AG04450 (cell line): ENCODE measurements at places on chromosomes 3 and 15.

GRCh38 chr3:46662771-46663551, 30.5 kb downstream of the ALS2CL start:
- DNase-seq: no peak

DNA sequence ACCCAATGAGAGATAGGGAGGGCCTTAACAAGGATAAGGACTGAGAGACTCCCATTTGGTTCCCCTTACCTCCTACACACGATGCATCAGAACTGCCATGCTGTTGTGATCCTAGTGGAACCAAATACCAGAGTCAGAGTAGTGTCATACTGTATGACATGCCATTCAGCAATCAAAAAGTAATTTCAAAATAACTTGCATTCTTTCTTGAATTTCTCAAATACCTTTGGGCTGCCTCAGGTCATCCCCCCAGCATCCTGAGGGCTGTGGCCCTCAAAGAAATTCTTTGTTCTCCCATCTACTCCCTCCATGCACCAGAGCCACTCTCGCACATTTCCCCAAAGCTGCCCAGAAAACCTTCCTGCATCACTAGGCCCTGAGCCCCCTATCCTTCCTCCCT, 68.9 kb upstream of the PPP2R3A start:
- no peak for DNase-seq

DNA sequence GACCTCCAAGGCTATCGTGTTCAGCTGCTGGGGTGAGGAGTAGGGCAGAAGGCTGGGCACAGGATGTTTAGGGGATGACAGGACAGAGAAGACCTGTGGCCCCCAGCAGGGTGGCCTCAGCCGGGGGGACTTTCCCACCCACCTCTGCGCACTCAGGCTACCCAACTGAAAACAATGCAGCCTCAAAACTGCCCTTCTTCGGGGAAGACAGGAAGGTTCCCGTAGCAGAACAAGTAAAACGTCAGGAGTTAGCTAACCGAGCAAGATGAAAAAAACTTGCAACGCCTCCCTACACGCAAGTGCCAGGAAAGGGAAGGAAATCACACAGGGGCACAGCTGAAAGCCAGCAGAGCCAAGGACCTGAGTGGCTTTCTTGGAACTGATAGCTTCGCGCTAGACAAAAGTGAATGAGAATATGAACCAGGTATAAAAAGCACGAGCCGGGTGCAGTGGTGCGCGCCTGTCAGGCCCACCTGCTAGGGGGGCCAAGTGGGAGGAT, 38.4 kb upstream of the FURIN start:
- DNase-seq: no peak

DNA sequence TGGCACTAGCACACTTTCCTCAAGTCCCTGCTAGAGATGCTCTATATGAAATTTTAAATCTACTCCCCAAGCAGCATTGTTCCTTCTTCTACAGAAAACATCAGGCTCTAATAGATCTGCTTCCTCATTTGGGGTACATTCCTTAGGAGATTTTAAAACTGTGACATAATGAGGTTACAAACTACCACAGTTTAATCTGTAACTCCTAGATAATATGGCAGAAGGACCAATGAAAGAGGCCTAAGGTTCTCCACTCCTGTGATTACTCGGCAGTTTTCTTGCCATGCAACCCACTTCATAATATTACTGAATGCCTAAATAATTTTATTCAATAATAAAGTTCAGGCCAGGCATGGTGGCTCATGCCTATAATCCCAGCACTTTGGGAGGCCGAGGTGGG, 16.1 kb downstream of the ZNF106 start:
- DNase-seq: no peak

GRCh38 chr3:181955566-181955965, 243.8 kb downstream of the SOX2 start:
- no peak for DNase-seq

DNA sequence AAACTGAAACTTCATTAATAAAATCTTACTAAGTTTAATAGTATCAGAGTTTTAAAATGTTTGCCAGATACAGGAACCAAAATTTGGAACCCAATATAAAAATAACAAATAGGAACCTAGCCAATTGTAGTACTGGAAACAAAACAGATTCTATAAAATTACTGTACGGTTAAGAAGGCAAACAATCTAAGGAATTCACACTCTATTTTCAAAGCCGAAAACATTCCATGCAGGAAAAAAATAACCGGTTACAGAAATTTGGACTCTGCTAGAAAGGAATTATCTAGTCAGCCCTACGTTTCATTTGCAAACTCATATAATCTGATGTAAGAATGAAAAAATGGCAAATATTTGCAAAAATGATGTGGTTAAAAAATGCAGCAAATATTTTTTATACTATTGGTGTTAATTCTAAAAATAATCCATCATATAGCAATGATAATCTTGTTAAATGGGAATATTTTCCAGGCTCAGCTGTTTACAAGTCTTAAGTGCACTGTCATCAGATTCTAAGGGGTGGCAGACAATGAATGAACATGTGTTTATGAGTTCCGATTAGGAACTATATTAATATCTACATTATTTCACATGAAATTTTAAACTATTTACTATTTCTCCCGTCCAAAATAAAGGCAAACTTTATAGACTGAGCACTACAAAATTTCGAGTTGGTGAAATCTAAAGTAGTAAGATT, 58.1 kb downstream of the DCBLD2 start:
- DNase-seq: no peak

GRCh38 chr3:158094235-158095110, 11.7 kb downstream of the SHOX2 start:
- DNase-seq: no peak

- DNase-seq: no peak
Observed at GRCh38 chr3:50840983-50841489, 166.3 kb downstream of the DOCK3 start.

- no peak for DNase-seq
Observed at GRCh38 chr3:1506090-1506489, 413.3 kb downstream of the CNTN6 start.

GRCh38 chr3:183341545-183342288, 86.7 kb downstream of the MCF2L2 start:
- no peak for DNase-seq

- DNase-seq: no peak
Observed at GRCh38 chr3:133292296-133292695, 107.6 kb upstream of the BFSP2 start.

- no peak for DNase-seq
Observed at GRCh38 chr3:182763896-182764295, 29.4 kb upstream of the ATP11B start.

DNA sequence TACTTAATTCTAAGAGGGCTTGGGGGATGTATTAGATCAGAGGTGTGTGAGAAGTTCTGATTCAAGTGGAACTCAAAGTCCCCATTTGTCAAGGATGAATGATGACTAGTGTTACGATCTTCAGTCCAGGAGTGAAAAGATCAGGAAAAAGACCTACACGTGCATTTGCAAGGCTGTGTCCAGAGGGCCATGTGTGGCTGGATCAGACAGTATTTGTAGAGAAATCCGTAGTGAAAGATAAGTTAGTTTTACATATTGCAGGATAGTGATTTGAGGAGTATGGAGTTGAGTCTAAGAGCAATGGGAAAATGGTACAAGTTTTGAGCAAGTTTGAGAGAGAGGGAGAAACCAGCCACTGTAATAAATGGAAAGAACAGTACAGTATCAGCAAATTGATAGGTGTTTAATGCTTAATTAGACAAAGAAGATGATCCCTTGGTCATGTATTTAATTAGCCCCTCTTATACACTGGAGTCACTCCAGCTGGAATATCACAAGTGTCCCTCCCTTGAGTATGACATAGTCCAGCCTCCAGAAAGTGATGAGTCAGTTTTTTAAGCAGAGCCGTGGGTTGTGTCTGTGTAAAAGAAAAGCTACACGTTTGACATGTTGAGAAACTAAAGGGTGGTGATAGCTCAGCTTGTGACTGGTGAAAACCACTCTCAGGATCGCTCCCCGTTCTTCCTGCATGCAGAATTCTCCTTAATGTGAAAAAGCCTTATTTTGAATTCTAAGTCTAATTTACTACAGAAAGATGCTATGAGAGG, 348.8 kb downstream of the ROBO1 start:
- no peak for DNase-seq

DNA sequence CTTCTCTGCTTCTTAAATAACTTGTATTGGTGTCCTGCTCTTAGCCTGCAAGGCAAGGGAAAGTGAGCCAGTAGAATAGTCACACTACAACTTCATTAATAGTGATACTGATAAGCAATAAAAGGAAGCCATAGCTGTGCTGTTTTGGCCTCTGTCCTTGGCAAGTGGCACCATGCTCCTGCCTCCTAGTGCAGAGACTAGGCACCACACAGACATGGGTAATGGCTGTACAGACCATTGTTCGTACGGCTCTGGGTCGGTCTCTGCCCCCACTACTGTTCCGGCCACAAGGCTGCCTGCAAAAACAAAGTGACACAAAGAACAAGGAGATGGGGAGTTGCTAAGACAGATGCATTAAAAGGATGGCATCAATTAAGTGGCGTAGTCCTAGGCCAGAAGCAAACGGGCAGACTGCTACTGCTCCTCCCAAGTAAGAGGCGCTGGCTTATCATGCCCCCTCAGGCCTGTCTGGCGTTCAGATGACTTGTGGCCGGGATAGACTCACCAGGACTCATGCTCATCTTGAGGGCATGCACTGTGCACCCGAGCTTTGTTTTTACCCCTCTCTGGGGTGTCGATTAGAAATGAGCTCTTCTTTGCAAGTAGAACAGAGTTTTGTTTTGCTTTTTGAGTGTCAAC, 75.6 kb downstream of the TRAK1 start:
- DNase-seq: no peak

DNA sequence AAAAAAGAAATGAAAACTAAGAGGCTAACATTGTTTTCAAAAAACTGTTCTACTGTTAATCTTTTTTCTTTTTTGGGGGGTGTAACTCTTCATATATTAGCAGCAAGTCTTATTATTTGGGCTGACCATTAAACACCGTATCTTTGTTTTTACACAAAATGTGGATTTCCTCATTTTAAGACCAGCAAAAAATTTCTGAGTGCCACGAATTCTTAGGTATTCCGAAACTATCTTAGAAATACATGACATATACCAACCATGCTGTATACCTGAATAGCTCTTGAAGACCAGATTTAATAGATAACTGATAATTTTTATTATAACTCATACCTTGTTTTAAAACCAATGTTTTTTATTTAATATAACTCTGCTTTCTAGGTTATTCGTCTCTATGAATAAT, 620 bp upstream of the TTC23 start:
- no peak for DNase-seq

DNA sequence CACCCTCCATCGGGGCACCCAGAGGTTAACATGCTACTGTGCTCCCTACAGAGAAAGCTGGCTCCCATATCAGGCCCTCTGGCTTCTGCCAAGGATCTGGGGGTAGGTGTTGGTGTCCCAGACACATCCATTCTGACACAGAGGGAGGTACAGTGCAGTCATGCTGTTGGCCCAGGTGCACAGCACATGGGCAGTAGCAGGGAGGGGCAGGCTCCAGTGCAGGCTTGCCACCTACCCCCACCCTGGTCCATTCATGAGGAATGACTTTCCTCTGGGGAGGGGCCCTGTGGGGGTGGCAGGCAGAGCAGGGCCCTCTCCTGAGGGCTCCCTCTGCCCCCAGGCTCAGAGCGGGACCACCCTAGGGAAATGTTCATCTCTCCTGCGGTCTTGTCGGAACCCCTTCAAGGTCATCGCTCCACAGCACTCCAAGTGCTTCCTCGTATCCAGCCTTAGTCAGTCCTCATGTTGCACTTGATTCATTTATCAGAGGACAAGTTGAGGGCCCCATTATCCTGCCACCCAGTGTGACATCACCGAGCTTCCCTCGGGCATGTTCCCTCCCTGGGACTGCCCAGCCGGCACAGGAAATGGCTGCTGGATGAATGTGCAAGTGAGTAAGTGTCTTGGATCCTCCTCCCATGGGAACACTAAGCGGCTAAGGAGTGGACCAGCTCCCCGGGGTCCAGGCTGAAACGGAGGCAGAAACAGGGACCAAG, 10.0 kb downstream of the DUSP7 start:
- peak; percentile 87 for DNase-seq

- DNase-seq: no peak
Observed at GRCh38 chr3:151635905-151636304, 97.8 kb upstream of the AADACL2 start.

GRCh38 chr15:57915827-57916531, 149.5 kb downstream of the ALDH1A2 start:
- no peak for DNase-seq

DNA sequence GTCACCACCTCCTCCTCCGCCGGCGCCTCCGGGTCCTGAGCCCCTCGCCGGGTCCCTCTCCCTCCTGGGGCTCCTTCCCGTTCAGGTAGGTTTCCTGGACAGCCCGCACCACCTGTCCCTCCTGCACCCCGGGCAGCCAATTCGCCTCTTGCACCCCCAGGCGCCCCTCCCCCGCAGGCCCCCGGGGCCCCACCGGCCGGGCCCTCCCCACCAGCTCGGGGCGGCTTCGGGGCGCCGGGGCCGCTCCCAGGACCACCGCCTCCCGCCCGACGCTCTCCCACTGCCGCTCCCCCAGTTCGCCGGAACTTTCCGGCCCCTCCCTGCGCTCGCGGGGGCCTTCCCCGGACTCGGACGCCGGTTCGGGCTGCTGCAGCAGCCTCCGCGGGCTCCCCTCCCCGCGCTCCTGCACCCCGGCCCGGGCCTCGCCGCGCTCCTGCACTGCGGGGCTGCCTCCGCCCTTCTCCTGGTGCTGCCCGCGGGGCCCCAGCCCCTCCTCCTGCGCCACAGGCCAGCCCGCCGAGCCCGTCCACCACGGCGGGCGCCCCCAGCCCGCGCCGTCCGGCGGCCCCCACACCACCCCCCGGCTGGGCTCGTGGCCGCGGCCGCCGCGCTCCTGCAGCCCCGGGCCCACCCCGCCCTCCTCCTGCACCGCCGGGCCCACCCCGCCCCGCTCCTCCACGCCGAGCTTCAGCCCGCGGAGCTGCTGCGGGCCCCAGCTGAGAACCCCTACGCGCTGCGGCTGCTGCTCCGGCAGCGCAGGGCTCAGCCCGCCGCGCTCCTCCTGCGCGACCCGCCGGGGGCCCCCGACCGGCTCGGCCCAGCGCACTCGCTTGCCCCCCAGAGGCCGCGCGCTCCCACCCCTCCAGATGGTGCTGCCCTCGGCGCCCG, 587 bp upstream of the TNK2 start:
- DNase-seq: no peak
